ENCODE measurements at places on chromosomes 3 and 15.
A peak's percentile ranks its signal among the peaks of the same experiment; 100 is the strongest.

DNA sequence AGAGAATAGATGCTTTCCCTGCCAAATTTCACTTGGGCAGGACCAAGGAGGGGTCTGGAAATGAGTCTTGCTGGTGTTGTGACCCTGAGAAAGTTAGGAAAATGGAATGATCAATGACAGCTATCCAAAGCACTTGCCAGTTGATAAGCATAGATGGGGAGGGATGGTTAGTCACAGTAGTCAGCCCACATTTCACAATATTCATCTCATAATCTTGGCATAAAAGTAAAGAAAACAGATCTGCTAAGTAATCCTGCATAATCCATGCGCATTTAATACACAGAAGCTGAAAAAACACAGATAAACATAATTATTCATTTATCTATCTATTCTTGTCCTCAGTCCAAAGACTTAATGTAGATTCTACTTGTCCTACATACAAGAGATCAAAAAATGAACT, 184.1 kb downstream of the ZIC4 start:
- DNase-seq = no peak

- DNase-seq = no peak
Measured at GRCh38 chr3:170517242-170517945, 68.5 kb downstream of the SLC7A14 start.

- no peak for DNase-seq
Measured at GRCh38 chr15:38085114-38085513, 150.7 kb downstream of the TMCO5A start.

GRCh38 chr3:71514621-71515020, 68.9 kb downstream of the FOXP1 start:
- DNase-seq = no peak

DNA sequence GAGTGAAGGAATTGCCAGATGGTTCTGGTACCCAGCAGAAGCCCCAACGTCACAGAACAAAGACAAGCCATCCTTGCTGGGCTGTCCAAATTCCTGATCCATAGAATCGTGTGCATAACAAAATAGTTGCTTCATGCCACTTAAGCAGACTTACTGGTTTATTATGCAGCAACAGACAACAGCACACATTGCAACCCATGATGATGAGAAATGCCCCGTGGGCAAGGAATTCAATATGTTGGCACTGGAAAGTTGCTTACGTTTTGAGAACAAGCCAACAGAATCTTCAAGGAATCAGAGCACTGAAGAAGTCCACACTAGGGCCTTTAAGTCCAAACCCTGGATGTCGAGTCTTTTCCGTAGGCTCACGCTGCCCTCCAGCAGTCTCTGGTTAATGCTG, 40.3 kb downstream of the CCR4 start:
- DNase-seq = no peak

- DNase-seq = no peak
Measured at GRCh38 chr3:119304201-119304713, 10.1 kb downstream of the ARHGAP31 start.

DNA sequence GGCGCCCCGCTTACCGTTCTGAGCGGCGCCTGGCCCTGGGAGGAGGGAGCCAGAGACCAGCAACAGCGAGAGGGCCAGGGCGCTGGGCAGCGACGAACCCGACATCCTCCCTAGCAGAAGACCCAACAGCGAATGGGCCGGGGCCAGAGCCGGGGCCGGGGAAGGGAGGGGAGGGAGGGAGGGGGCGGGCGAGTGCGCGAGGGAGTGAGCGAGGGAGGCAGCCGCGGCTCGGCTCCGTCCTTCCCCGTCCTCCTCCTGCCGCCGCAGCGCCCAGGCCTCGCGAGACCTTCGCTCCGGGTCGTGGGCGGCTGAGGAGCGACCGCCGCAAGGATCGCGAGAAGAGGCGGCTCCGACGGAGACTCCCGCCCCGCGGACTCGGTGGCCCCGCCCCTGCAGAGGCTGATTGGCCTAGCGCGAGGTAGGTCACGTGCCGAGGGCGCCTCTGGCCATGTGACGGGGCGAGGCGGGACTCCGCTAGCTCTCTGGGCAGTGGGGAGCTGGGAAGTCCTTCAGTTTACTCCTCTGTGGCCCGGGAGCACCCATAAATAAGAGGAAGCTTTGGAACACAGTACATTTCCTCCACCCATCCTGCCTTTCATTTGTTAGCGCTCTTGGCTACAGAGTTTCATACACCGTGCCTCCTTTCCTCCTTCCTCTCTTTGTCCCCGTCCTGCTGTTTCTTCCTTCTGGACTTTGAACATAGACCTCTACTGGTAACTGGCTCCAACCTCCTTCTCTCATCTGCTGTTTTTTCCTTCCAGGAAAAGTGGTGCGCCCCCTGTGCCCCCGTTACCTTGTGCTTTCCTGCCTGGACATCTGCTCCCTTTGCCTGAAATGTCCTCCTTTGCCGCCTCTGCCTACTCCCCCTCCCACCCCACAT, at the start of gene NPTN:
NPTN (minus strand) TSS at position 279 of the 880 bp plus-strand sequence; CDS start at position 105, 174 bp downstream.
- peak; percentile 72 for DNase-seq

- no peak for DNase-seq
Measured at GRCh38 chr3:66439666-66440344, 61.0 kb downstream of the LRIG1 start.

GRCh38 chr15:99706557-99707303, 26.5 kb downstream of the LYSMD4 start:
- DNase-seq = no peak

DNA sequence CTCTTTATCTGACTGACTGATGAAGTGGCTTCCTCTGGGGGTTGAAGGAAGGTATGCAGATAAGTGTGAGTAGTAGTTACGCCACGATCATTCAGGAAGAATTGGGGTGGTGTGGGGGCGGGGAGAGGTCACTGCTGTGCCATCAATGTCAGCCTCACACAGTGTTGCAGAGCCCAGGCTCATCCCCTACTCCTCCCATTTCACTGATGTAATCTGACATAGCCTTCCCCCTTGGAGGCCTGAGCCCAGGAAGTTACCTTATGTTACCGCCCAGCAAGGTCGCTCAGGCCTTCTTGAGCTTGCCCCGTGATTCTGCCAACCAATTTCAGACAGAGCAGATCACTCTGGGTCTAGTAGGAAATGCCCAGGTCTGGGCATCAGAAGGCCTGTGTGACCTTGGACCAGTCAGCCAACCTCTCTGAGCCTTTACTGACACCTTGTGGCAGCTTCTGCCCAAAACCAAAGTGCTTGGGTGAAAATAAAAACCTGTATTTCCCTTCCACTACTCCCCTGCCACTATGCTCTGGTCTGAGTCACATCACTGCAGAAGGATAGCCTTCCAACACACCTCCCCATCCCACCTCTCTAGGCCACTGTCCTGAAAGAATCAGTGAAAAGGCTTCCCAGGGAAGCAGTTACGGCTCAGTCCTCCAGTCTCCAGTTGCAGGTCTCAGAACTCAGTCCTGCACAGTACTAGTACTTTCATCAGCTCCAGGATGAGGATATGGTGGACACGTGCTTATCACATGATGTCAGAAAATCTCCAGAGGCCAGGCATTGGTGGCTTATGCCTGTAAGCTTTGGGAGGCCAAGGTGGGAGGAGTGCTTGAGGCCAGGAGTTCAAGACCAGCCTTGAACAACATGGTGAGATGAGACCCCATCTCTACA, 28.1 kb upstream of the INSYN1 start:
- DNase-seq = peak; percentile 46

DNA sequence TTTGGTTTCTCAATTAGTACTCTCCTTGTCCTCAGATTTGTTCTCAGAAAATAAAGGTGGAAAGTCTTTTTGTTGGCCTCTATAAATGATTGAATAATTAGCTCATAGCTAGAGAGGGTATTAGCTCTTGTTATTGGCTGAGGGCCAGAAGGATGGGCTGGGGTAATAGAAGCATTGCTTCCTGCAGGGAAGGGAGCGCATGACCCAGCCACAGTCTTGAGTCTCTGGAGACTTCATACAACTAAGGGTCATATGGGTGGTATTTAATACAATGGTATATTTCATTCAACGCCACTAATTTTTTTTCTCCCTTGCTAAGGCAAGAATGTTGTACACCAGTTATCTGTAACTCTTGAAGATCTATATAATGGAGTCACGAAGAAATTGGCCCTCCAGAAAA, 8.4 kb downstream of the DNAJA4 start:
- no peak for DNase-seq

- DNase-seq = no peak
Measured at GRCh38 chr3:69683082-69683806, 56.0 kb upstream of the MITF start.

DNA sequence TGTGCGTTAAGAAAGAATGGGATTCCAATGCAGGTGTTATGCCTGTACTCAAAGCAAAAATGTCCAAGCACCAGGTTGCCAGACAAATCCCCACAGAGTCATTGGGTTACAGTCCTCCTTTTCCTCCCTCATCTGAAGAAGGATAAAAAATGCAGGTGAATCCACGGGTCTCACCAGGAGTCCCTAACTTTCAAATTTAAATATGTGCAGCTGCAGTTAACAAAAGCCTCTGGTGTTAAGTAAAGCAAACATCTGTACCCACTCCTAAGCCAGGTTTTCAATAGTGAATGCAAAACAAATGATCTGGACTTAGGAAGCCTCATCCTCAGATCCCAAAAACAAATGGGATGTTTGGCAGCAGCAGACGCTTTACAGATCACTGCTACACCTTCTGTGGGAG, 70.4 kb upstream of the SETMAR start:
- DNase-seq = no peak

DNA sequence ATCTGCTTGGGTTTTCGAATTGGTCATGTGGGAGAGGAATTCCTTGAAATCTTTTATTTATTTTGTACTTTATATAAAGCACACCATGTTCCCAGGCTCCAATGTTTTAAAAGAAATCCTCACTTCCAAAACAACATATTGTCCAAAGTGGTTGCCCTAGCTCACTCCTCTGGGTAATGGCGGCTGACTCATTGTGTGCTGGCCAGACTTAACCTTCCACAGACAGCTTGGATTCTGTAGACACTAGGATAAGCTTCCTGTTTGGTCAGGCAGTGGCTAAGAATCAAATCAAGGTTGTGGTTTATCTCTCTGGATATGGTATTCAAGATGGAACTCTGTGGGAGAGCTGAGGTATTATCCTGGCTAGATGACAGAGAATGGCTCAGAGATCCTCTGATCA, 55.8 kb upstream of the FAM98B start:
- no peak for DNase-seq

DNA sequence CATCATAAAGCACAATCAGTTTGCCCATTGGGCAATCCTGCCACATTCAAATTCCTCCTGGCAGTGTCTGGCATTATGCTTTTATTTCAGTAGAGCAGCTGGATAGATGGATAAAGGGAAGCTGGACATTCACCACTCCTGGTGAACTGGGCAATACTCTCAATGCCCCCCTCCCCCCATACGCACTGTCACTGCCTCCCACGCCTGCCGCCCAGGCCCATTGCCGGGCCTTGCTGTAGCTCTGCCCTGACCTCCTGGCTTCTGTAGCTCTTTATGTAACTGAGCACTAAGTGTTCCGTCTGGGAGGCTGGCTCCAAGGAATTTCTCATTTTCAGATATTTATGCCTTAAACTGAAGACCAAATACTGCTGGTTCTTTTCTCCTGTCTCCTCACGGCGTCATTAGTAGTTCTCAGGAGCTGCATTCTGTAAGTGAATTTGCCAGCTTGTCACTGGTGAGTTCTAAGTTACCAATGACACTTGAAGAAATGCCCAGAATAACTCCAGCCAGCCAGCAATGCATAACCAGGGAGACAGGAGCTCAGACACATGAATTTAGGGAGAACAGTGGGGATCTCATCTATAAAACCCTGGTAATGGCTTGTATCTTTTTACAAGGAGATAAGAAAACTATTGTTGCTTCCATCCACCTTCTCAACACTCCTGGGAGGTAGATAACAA, 25.5 kb upstream of the RASGRF1 start:
- DNase-seq = no peak

GRCh38 chr15:72796515-72797337, 13.2 kb upstream of the ADPGK start:
- peak; percentile 65 for DNase-seq

GRCh38 chr15:42133886-42134502, 22.4 kb downstream of the PLA2G4F start:
- DNase-seq = peak; percentile 50

GRCh38 chr3:157427901-157428300, 8.7 kb upstream of the PTX3 start:
- DNase-seq = no peak

DNA sequence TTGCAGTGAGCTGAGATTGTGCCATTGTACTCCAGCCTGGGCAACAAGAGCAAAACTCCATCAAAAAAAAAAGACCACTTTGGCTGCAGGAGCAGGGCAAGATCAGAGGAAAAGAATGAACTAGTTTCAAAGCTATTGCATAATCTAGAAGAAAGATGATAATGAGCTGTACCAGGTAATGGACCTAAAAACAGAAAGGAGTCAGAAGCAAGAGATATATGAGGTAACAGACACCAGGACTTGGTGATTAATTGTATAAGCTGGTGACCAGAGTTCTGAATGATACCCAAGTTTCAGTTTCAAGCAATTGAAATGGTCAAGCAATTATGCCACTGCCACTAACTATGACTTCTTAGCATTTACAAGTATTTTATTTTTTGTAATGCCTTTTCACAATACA, 2.9 kb downstream of the POLQ start:
- no peak for DNase-seq

DNA sequence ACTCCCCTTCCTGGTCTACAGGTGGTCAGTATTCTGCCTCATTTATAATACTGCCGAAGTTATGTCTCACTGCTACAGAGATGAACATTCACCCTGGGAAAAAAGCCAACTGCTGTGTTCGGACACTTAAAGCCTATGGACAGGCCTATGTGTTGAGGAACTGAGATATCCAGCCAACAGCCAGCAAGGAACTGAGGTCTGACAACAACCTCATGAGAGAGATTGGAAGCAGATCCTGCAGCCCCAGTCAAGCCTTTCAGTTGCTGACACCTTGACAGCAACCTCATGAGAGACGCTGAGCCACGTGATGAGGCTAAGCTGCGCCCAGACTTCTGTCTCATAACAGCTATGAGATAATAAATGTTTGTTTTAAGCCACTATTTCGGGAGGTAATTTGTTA, 18.2 kb upstream of the FHIT start:
- no peak for DNase-seq

- no peak for DNase-seq
Measured at GRCh38 chr3:134998855-134999254, 203.8 kb downstream of the EPHB1 start.

- DNase-seq = no peak
Measured at GRCh38 chr3:156273111-156273694, 152.8 kb downstream of the KCNAB1 start.

GRCh38 chr3:6508410-6508759, 352.5 kb upstream of the GRM7 start:
- DNase-seq = no peak

GRCh38 chr15:60179786-60180391, 175.8 kb downstream of the FOXB1 start:
- no peak for DNase-seq

GRCh38 chr15:42059661-42060476, 34.5 kb downstream of the PLA2G4D start:
- DNase-seq = no peak

DNA sequence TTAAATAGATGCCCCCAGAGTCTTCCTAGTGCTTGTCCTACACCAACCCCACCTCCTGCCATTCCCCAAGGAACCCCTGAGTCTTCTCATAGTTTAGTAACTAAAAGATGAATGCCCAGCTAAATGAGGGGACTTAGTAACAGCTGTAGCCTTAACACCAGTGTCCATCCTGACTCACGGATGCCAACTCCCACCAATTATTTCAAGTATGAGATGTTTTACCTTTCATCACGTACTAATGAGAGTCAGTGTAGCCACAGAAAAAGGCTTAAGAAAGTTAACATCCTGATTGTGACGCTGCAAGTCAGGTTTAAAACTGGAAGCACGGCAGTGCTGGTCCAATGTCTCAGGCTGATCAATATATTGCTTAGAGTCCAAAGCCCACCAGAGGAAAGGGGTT, 109.9 kb downstream of the FMN1 start:
- no peak for DNase-seq
